Stomach (tissue), 19 donors: ENCODE measurements at places on chromosomes 16 and 17. TPM values are rescaled to one million over a fixed set of nuclear protein-coding genes. Genes with fewer than 3 reads are reported as not detected.

DNA sequence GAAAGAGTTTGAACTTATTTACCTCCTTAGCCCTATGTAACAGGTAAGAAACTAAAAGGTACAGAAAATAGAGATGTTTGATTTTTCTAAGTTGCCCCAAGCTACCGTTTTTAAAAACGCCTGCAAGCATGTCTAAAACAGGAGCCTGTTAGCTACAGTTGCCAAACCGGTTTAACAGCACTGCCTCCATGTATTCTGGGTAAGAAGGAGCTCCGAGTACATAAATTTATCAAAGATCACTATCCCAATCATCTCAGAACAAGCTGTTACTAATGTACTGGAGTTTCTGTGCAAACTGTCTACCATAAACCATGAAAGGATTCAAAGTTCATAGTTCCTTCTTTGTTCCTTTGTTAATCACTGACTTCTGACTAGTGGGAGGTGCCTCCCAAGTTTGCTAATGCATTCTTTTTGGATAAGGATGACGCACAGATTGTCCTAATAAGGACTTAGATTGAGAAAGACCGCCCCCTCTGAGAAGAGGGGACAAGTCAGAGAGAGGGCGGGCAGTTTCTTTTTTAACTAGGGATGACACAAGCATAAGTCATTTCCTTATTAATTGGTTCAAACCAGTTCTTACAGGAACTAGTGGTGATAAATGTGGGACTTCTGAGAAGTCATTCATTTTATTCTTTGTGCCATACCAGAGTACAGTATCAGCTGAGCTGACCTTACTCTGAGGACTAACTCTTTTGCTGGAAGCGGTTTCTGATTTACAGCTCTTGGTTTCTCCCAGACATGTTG, 55.3 kb downstream of the TUBD1 start:
- DNase-seq, result peak; percentile 97
- H3K36me3 ChIP-seq, result peaks cover 26% of the 10 kb centered on the region
- H3K27ac ChIP-seq, result peak overlapping the region; percentile 96

The PRSS27 gene
- total RNA-seq, result 0.55 TPM

GRCh38 chr16:88856122-88856827, 472 bp downstream of the GALNS start:
- H3K27ac ChIP-seq, result peak overlapping the region; percentile 94
- peak; percentile 49 for DNase-seq
- H3K4me1 ChIP-seq, result peaks cover 24% of the 10 kb centered on the region

The MEAK7 gene
- total RNA-seq, result 9.4 TPM

The PMP22 gene
- total RNA-seq, result 71.4 TPM

DNA sequence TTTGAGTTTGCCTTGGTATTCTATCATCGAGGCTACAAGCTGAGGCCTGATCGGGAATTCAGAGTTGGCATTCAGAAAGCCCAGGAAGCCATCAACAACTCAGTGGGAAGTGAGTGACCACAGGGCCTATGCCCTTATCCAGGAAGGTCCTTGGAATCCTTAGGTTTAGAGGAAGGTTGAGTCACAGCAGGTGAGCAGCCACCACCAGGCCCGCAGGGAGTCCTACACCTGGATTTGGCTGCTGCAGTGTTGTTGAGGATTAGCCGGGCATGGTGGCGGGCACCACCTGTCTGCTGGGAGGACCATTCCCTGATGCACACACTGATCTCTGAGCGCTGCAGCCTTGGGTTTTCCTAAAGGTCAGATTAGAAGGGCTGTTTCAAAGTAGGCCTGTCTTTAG, 5.2 kb downstream of the ODAD4 start:
- no peak for DNase-seq
- no peak overlapping the region for H3K27ac ChIP-seq
- H3K27me3 ChIP-seq, result no peaks in the 10 kb centered on the region

The GLTPD2 gene
- total RNA-seq, result not detected

DNA sequence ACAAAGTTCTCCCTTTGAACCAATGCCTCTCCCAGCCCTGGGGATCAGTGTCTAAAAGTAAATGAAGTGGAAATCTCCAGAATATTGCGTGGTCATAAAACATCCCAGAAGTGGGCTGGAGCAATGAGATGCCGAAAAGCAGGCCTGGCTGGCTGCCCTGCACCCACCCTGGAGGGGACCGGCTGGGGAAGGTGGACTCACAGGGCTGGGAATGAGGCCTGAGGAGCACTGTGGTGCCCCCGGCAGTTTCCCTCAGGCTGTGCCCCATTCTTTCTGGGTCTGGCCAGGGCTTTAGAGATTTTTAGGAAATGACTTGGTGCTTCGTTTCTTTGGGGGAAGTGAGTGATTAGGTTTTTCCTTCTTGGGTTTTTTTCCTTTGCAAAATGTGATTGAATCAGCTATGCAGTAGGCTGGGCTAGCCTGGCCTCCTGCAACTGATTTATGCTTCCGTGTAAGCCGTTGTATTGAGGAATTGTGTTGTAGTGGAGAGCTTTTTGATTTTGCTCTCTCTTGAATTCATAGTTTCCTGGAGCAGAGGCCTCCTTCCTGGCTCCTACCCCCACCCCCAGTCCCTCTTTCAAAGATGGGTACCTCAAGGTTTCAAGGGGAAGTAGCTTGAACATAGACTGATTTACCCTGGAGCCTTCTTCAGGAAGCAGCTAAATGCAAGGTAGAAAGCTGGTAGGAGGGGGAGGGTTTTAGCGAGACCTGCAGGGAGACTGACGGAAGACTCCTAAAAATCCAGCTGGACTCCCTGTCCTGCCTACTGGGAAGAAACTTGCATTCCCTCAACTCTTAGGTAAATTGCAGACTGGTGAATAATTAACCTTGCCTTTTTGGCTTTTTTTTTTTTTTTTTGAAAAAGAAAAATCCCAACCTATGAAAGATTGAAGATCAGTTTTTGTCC, 170.2 kb downstream of the RAB11FIP4 start:
- H3K27ac ChIP-seq, result peak overlapping the region; percentile 90
- H3K4me1 ChIP-seq, result peaks cover 81% of the 10 kb centered on the region
- peak; percentile 41 for DNase-seq
- H3K36me3 ChIP-seq, result no peaks in the 10 kb centered on the region
- peak overlapping the region; percentile 74 for H3K4me3 ChIP-seq

- peak overlapping the region; percentile 88 for H3K4me3 ChIP-seq
- no peak for DNase-seq
- H3K27ac ChIP-seq, result no peak overlapping the region
- peaks cover 21% of the 10 kb centered on the region for H3K36me3 ChIP-seq
- H3K4me1 ChIP-seq, result peaks cover 26% of the 10 kb centered on the region
- no peaks in the 10 kb centered on the region for H3K27me3 ChIP-seq
Measured at GRCh38 chr17:19975601-19976000, 2.0 kb downstream of the AKAP10 start.

- H3K36me3 ChIP-seq, result no peaks in the 10 kb centered on the region
- H3K4me3 ChIP-seq, result no peak overlapping the region
- peaks cover 11% of the 10 kb centered on the region for H3K4me1 ChIP-seq
- H3K27me3 ChIP-seq, result no peaks in the 10 kb centered on the region
Measured at GRCh38 chr16:57392694-57393093, 11.9 kb upstream of the CCL17 start.

DNA sequence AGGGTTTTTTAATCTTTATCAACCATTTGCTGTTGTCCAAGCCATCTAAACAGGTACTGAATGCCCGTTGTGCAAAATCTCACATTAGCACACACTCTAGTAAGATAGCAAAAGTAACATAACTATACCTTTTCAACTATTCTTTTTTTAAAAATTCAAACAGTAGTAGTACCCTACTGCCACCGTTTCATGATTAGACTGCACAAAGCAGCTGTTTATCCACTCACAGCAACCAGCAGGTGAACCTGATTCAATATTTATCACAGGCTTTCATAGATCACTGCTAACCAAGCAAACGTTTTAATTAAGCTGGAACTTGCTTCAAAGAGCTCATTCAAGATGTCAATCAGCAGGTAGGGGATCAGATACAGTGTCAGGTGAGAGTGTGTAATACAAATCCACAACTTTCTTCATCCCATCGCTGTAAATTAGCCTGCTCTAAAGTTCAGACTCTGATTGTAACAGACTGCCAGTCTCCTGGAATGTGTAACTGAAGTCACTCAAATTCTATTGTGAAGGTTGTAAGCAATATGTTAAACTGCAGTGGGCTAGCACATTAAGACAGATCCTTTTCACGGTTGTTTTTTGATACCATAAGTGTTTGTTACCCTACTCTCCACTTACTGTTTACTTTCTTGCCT, 47.3 kb downstream of the BRIP1 start:
- no peaks in the 10 kb centered on the region for H3K36me3 ChIP-seq
- no peak for DNase-seq
- no peak overlapping the region for H3K4me3 ChIP-seq
- H3K27ac ChIP-seq, result no peak overlapping the region
- no peaks in the 10 kb centered on the region for H3K27me3 ChIP-seq
- H3K4me1 ChIP-seq, result no peaks in the 10 kb centered on the region

The TRIM72 gene
- total RNA-seq, result not detected

The CMTM1 gene
- not detected for total RNA-seq

DNA sequence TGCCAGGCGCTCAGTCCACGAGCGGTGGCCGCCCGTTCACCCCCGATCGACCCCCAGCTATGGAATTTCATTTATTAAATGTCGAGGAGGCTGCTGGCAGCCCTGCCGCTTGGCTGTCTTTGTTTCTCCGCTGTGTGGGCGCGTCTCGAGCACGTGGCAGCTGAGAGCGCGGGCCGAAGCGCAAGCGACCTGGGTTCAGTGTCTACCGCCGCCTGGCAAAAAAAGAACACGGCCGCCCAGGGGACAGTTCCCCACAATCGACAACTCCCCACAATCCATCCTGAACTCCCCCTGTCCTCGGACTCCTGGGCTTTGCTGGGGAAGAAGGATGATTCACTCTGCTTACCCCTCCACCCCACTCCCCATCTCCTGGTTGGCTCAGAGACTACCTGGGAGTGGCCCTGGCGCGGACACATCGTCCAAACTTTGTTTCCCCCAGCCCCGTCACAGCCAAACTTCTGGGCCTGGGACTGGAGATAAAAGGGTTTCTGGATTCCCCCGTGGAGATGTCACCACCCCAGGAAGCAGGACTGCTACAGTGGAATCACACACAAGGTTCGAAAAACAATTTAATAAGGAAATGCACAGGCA, 1.7 kb upstream of the ANKRD13B start:
- peak; percentile 85 for DNase-seq
- H3K4me1 ChIP-seq, result peaks cover 58% of the 10 kb centered on the region
- no peaks in the 10 kb centered on the region for H3K36me3 ChIP-seq

DNA sequence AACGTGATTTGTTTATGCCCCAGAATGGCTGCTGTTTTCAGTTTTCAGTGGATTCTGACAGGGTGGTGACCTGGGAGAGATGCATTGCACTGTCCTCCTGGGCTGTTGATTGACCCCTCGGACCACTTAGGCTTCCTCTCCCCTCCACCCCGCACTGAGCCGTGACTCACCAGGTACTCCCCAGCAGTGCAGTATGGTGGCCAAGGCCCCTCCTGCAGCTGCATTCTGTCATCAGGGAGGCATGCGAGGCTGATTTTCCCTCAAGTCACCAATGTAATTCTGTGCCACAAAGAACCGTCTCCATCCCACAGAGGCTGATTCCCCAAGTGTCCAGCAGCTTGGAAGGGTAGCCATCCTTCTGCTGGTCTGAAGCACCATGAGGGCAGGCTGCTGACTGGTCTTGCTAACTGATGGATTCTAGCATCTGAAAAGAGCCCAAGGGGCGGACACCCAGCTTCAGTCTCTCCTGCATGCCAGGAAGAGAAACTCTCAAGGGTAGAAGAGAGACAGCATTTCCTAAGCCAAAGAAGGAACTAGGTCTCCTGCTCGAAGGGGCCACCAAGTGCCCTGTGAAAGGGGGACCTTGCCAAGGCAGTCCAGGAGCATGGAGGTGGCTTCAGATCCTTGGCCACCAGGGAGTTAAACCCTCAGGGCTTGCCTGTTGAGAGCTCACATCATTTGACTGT, 148.1 kb downstream of the SOCS1 start:
- peaks cover 62% of the 10 kb centered on the region for H3K4me1 ChIP-seq
- no peaks in the 10 kb centered on the region for H3K27me3 ChIP-seq
- H3K36me3 ChIP-seq, result no peaks in the 10 kb centered on the region
- DNase-seq, result no peak

The CNGB1 gene
- 18.0 TPM for total RNA-seq

DNA sequence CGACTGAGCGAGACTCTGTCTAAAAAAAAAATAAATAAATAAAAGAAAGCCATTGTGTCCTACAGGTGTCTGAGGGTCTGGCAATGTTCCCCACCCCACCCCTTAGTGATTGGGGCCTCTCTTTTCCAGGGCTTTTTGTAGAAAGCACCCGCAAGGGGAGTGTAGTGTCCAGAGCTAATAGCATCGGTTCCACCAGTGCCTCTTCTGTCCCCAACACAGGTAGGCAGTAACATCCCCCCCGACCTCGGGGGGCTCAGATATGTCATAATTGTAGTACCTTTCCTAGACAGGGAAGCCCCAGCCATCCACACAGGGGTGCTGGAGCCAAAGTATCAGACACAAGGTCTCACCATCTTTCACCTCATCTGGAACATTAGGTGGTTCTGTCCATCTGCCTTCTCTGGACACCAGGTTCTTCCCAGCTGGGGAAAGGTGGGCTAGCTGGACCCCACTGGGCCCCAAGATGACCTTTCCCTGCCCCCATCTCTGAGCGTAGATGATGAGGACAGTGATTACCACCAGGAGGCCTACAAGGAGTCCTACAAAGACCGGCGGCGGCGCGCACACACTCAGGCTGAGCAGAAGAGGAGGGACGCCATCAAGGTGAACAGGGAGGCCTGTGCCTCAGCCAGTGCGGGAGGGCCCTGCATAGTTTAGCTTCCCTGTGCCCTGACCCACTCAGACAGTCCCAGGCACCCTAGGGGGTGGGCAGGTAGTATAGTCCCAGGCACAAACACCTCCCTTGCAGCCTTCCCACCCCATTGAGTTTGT, 1.6 kb downstream of the MLX start:
- no peaks in the 10 kb centered on the region for H3K27me3 ChIP-seq
- H3K4me3 ChIP-seq, result peak overlapping the region; percentile 91
- H3K36me3 ChIP-seq, result peaks cover 76% of the 10 kb centered on the region
- peaks cover 83% of the 10 kb centered on the region for H3K4me1 ChIP-seq
- H3K27ac ChIP-seq, result peak overlapping the region; percentile 99
- no peak for DNase-seq

The ERBB2 gene
- 121 TPM for total RNA-seq

DNA sequence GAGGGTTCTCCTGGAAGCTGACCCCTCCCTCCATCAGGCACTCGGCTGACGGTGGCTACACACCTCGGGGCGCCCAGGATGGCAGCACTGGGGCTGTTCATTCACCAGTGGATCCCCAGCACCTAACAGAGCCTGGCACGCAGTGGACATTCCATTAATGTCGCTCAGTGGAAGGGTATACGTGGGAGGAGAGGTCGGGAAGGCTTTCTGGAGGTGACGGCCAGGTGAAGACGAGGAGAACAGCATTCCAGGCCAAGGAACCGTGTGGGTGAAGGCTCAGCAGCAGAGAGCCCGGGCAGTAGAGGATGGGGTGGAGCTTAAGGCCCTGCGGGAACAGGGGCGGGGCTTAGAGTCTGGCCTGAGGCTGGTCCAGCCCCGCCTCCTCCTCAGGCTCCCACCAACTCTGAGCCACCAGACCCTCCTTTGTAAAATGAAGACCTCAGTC, 2.5 kb upstream of the HS3ST6 start:
- H3K36me3 ChIP-seq, result no peaks in the 10 kb centered on the region
- peaks cover 29% of the 10 kb centered on the region for H3K4me1 ChIP-seq
- peaks cover 15% of the 10 kb centered on the region for H3K27me3 ChIP-seq
- DNase-seq, result peak; percentile 68
- H3K4me3 ChIP-seq, result no peak overlapping the region

- peak; percentile 59 for DNase-seq
- no peaks in the 10 kb centered on the region for H3K27me3 ChIP-seq
- H3K36me3 ChIP-seq, result peaks cover 8% of the 10 kb centered on the region
- H3K4me3 ChIP-seq, result peak within 1 kb of the TSS; percentile 58
Measured at GRCh38 chr16:66604376-66605176, at the start of gene CMTM3. Gene CMTM3, plus strand, starts transcription at chr16:66604704. Its CDS starts 102 bp downstream, at chr16:66604806.

GRCh38 chr16:53152329-53152728, 97.5 kb downstream of the CHD9 start:
- H3K27ac ChIP-seq, result no peak overlapping the region
- H3K4me1 ChIP-seq, result peaks cover 28% of the 10 kb centered on the region
- H3K36me3 ChIP-seq, result peaks cover 17% of the 10 kb centered on the region
- H3K4me3 ChIP-seq, result no peak overlapping the region
- no peaks in the 10 kb centered on the region for H3K27me3 ChIP-seq
